T-helper 17 cell (primary cell): ENCODE measurements at places on chromosomes 12 and 14.

DNA sequence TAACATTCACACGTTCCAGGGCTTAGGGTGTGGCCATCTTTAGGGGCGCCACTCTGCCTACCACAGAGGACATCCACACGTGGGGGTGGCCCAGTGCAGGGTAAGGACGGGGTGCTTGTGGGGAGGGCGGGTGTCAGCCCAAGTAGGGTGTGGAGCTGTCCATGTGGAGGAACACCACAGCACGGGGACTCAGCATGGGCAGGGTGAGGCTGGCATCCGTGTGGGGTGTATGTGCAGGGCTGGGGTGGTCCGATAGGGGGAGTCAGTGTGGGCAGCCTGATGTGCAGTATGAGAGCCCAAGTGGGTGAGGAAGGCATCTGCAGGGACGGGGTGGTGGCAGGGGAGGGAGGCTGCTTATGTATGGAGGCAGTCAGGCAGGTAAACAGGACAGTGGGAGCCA, 17.7 kb downstream of the PSMC1 start:
- H3K27me3 ChIP-seq: no peaks in the 10 kb centered on the region
- peaks cover 22% of the 10 kb centered on the region for H3K4me1 ChIP-seq
- H3K36me3 ChIP-seq: peaks cover 9% of the 10 kb centered on the region
- peak overlapping the region; percentile 52 for H3K4me3 ChIP-seq
- H3K27ac ChIP-seq: peak overlapping the region; percentile 87
- DNase-seq: no peak

DNA sequence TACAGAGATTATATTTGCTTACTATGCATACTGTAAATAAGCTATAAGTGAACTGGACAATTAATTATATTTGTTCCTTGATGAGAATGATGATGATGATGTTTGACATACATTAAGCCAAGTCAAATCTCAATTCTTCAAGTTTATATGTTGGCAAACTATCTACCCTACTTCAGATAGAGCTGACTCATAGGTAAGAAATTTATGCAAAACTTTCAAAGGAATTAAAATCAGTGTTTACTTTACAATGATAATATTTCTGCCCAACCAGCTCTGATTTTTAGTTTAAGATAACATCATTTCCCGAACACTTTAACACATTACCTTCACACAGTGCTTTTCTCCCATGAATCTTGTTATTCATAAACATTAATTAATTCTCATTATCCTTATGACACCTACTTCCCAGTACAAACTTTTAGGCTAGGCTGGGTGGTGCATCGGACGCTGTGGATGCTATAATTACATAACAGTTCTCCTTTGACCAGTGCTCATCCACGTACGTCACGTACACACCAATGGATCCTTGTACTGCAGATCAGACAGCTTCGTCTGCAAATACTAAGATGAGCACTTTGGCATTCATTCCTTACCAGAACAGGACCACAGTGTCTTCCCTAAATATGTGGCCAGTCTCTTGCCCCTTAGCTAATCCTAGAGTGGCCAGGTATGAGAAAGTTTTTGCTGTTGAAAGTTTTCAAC, 18.3 kb downstream of the BMP4 start:
- no peak overlapping the region for H3K27ac ChIP-seq
- no peaks in the 10 kb centered on the region for H3K36me3 ChIP-seq
- H3K4me1 ChIP-seq: no peaks in the 10 kb centered on the region
- peaks cover 20% of the 10 kb centered on the region for H3K27me3 ChIP-seq
- no peak overlapping the region for H3K4me3 ChIP-seq

DNA sequence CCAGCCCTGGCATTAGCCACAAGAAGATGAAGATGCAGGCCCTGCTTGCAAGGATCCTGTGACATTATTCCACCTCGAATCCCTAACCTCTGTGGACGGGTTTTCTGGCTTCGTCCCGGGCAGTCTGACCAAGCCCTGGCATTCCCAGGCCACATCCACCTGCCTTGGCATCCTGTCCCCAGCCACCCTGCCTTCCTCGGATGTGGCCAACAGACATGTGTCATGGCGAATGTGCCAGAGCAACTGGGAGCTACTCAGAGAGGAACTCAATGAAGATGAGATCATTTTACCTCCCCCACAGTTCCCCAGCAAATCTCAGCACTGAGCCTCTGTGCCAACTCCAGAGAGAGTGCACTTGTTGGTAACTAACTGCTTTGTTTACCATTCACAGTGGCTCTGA, 33.5 kb upstream of the KCNA5 start:
- H3K4me3 ChIP-seq: no peak overlapping the region
- H3K36me3 ChIP-seq: no peaks in the 10 kb centered on the region
- DNase-seq: no peak
- no peak overlapping the region for H3K27ac ChIP-seq
- H3K4me1 ChIP-seq: peaks cover 2% of the 10 kb centered on the region

DNA sequence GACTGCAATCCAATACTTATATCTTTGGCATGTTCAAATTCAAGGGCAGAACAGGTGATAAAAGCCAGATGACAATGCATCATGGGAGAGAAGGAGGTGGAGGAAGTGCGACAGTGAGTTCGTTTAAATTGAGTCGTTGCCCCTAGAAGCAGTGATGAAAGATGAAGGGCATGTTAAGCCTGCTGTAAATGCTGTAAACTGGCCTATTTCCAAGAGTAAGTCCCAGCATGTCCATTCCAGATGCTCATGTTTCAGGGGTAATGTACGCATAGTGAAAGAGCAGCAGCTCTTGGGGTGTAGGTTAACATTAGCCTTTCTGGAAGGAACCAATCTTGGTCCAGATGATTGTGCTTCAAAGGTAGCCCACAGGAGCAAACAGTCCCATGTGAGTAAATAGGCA, 97.1 kb downstream of the C2CD5 start:
- H3K4me1 ChIP-seq: peaks cover 8% of the 10 kb centered on the region
- H3K4me3 ChIP-seq: no peak overlapping the region
- no peaks in the 10 kb centered on the region for H3K27me3 ChIP-seq
- DNase-seq: no peak
- no peak overlapping the region for H3K27ac ChIP-seq

DNA sequence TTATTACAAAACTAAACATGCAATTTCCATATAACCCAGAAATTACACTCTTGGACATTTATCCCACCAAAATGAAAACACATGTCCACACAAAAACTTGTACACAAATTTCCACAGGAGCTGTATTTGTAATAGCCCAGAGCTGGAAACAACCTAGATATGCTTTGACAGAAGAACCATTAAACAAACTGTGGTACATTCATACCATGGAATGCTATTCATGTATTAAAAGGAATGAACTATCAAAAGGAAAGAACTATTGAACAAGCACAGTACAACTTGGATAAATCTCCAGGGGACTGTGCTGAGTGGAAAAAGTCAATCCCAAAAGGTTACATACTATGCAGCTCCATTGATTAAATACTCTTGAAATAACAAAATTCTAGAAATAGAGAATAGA, 35.8 kb upstream of the ERGIC2 start:
- no peak overlapping the region for H3K27ac ChIP-seq
- no peaks in the 10 kb centered on the region for H3K4me1 ChIP-seq
- no peak for DNase-seq
- H3K36me3 ChIP-seq: peaks cover 6% of the 10 kb centered on the region
- no peak overlapping the region for H3K4me3 ChIP-seq
- H3K27me3 ChIP-seq: peaks cover 42% of the 10 kb centered on the region

DNA sequence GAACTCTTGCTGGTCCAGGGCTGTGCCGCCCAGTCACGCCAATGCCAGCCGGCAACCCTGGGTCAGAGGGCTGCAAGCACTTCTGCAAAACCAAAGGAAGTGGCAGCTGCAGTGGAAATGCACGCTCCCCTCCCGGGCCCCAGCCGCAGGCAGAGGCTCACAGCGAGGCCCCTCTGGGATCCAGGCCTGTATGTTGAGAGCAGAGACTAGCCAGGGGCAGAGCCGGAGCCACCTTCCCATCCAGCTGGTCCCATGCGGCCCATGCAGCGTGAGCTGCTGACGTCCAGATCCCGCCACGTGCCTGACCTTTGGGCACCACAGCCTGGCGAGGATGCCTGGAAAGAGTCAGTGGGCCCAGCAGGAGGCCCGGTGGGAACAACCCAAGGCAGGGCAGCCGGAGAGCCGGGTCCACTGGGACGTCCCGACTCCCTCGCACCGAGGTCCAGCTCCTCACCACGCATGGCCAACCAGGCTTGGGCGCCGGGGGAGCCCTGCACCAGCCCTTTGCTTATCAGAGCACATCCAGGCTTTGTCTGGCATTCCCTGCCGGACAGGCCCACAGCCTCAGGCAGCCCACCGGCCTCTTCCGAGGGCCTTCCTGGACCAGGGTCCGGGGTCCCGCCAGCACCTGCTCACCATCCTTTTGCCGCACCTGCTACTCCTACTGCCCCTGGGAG, 4.3 kb downstream of the GPR132 start:
- peak overlapping the region; percentile 96 for H3K4me3 ChIP-seq
- H3K4me1 ChIP-seq: peaks cover 49% of the 10 kb centered on the region
- H3K27ac ChIP-seq: peak overlapping the region; percentile 99

GRCh38 chr12:128316078-128316477, 49.1 kb downstream of the TMEM132C start:
- DNase-seq: no peak
- no peaks in the 10 kb centered on the region for H3K4me1 ChIP-seq
- no peak overlapping the region for H3K27ac ChIP-seq

GRCh38 chr14:89067293-89067972, 243.0 kb downstream of the TTC8 start:
- no peak for DNase-seq
- peaks cover 49% of the 10 kb centered on the region for H3K27me3 ChIP-seq
- no peaks in the 10 kb centered on the region for H3K36me3 ChIP-seq
- H3K4me3 ChIP-seq: peak overlapping the region; percentile 67

DNA sequence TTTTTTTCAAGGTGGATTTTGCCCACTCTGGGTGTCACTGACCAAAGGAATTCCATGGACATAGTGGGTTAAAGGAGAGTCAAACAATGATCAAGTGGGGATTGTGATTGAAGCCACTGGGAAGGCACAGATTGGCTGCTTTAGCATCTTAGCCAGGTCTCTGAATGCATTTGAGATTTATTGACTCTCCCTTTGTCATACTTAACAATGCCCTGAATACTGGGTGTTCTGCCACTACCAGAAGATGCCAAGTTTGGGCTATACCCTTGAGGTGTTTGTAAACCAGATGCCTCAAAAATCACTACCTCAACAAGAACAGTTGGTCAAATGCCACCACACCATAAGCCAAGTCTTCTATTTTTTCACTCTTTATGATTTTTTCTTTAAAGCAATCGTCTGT, 114.8 kb downstream of the GTF2A1 start:
- no peak for DNase-seq
- H3K27me3 ChIP-seq: peaks cover 7% of the 10 kb centered on the region
- no peak overlapping the region for H3K4me3 ChIP-seq
- H3K36me3 ChIP-seq: peaks cover 2% of the 10 kb centered on the region

GRCh38 chr14:50954811-50955372, 10.6 kb upstream of the PYGL start:
- DNase-seq: no peak
- no peaks in the 10 kb centered on the region for H3K36me3 ChIP-seq
- H3K27me3 ChIP-seq: peaks cover 11% of the 10 kb centered on the region
- no peak overlapping the region for H3K4me3 ChIP-seq
- peaks cover 4% of the 10 kb centered on the region for H3K4me1 ChIP-seq
- H3K27ac ChIP-seq: no peak overlapping the region

DNA sequence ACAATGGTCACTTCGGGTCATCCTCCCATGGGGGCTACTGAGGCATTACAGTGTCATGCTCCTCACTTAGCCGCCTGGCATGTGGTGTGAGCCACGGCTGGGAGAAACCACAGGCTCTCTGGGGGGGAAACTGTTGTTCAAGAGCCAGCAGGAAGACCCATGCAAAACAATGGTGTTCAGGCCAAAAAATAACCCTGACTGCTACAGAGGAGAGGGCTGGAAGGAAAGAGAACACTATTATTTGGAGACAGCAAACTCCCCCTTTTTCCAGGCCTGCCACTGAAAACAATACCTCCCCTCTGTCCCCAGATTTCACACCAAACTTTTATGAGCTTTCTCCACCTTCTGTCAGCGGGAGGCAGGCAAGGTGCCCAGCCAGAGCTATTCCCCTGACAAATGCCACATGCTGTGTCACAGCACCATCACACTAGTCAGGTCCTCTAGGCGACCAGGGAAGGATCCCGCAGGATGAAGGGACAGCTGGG, 83.7 kb downstream of the CHGA start:
- peaks cover 3% of the 10 kb centered on the region for H3K36me3 ChIP-seq
- H3K4me1 ChIP-seq: peaks cover 16% of the 10 kb centered on the region
- no peaks in the 10 kb centered on the region for H3K27me3 ChIP-seq
- no peak for DNase-seq
- H3K4me3 ChIP-seq: no peak overlapping the region

GRCh38 chr14:34190717-34191116, 239.8 kb upstream of the EGLN3 start:
- no peak overlapping the region for H3K4me3 ChIP-seq
- DNase-seq: no peak
- H3K4me1 ChIP-seq: no peaks in the 10 kb centered on the region
- H3K27ac ChIP-seq: no peak overlapping the region
- H3K27me3 ChIP-seq: no peaks in the 10 kb centered on the region
- H3K36me3 ChIP-seq: no peaks in the 10 kb centered on the region

GRCh38 chr12:65952737-65953209, 128.5 kb downstream of the HMGA2 start:
- H3K27ac ChIP-seq: no peak overlapping the region
- no peak for DNase-seq
- no peak overlapping the region for H3K4me3 ChIP-seq
- no peaks in the 10 kb centered on the region for H3K4me1 ChIP-seq
- H3K36me3 ChIP-seq: peaks cover 2% of the 10 kb centered on the region
- H3K27me3 ChIP-seq: peaks cover 37% of the 10 kb centered on the region

DNA sequence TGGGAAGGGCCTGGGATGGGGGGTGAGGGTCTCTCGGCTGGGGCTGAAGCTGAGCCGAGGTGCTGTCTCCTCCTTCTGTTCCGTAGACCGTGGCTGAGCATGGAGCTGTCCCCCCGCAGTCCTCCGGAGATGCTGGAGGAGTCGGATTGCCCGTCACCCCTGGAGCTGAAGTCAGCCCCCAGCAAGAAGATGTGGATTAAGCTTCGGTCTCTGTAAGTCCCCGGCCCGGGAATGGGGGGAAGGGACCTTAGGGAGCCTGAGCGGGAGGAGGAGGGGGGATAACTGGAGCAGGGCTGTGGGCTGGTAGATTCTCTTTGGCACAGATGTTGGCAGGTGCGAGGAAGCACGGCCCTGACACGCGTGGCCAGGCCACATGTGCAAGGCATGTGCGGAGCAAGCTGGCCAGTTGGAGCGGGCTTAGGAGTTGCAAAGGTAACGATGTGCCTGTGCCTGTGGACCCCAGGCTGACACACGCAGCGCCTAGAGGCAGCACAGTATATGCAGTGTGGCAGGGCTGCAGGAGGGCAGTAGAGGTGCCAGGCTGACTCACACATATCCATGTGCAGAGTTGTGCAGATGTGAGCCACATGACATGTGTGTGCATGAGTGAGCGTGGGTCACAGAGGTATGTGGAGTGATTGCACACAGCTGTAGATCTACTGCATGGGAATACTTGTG, 512 bp downstream of the PDE1B start:
- H3K4me3 ChIP-seq: peak overlapping the region; percentile 72
- H3K4me1 ChIP-seq: peaks cover 25% of the 10 kb centered on the region
- peaks cover 20% of the 10 kb centered on the region for H3K27me3 ChIP-seq
- H3K27ac ChIP-seq: peak overlapping the region; percentile 37
- no peak for DNase-seq

GRCh38 chr12:121839993-121840761, 18.5 kb downstream of the HPD start:
- no peak for DNase-seq
- H3K27me3 ChIP-seq: no peaks in the 10 kb centered on the region
- H3K4me1 ChIP-seq: peaks cover 16% of the 10 kb centered on the region
- peak overlapping the region; percentile 80 for H3K27ac ChIP-seq
- H3K4me3 ChIP-seq: peak overlapping the region; percentile 96

- H3K27ac ChIP-seq: no peak overlapping the region
- H3K27me3 ChIP-seq: no peaks in the 10 kb centered on the region
- H3K4me3 ChIP-seq: no peak overlapping the region
Measured at GRCh38 chr14:52117111-52117832, 48.4 kb upstream of the NID2 start.
